ENCODE measurements at places on chromosomes 7 and 10.

DNA sequence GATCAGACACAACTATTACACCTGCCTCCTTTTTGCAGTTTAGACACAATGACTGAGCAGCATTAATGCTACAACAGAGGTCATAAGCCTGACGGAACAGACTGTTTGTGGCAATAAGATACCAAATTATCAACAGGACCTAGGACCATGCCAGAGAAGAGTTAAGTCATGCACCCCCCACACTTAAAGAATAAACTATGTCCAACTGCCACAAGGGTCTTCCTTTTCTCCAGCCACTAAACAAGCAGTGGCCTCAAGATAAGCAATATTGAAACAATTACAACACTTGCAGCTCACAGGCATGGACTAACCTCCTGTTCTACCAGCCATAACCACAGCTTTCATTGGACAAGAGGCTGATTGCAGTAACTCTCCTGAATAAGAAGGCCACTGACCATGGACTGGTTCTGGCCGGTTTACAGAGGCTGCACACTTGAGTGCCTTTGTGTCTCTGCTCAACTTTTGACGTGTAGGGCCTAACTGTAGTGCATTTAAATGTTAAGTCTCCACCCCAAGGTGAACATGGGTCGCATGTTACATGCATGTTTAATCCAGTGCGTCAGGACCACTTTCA, 104.4 kb downstream of the STRA8 start:
- DNase-seq, result no peak

- no peak for DNase-seq
Observed at GRCh38 chr7:69635555-69636185, 37.4 kb downstream of the AUTS2 start.

DNA sequence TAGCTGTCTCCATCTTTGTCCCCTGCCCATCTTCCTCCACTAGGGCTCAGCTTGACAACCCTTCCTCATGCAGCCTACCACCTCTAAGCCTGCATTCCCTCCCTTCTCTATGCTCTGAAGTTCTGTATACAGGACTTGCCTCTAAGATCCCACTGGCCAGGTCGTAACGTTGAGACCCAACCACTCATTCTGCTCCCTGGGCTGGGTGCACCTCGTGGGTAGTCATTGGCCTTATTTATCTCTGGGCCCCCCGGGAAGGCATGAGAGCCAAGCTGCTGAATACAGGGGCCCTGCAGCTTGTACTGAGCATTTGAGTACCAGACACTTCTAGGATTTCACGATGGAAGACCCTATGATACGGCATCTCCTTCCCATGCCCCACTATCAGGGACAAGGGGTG, 31.2 kb downstream of the MYL10 start:
- DNase-seq, result no peak

GRCh38 chr10:109765838-109766237, 157.5 kb downstream of the XPNPEP1 start:
- DNase-seq, result no peak

DNA sequence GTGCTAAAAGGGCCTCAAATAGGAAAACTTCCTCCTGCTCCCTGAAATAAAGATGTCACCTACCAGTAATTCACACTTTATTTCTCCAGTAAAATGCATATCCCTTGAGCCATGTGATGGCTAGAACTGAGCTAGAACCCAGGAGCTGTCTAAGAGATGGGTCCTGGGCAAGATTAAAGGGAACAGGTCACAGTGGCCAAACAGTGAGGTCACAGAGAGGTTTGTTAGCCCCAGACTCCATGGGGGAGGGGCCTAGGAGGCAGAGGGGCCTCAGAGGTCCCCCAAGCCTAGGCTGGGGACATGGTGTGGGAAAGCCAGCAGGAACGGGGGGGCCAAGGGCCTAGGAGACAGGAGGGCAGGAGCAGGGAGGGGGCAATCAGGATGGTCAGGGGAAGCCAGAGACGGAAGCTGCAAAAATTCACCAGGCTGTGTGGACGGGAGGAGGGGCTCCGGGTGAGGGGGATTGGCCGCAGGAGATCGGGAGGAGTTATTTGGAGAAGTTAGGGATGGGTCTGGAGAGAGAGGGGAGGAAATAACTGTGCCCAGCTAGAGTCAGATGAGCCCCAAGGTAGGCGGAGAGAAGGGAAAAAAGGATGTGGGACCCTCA, 3.3 kb downstream of the FBXO24 start:
- no peak for DNase-seq

GRCh38 chr7:6530626-6531491, 20.4 kb downstream of the GRID2IP start:
- no peak for DNase-seq

- no peak for DNase-seq
Observed at GRCh38 chr7:17176371-17177032, 122.0 kb upstream of the AHR start.

DNA sequence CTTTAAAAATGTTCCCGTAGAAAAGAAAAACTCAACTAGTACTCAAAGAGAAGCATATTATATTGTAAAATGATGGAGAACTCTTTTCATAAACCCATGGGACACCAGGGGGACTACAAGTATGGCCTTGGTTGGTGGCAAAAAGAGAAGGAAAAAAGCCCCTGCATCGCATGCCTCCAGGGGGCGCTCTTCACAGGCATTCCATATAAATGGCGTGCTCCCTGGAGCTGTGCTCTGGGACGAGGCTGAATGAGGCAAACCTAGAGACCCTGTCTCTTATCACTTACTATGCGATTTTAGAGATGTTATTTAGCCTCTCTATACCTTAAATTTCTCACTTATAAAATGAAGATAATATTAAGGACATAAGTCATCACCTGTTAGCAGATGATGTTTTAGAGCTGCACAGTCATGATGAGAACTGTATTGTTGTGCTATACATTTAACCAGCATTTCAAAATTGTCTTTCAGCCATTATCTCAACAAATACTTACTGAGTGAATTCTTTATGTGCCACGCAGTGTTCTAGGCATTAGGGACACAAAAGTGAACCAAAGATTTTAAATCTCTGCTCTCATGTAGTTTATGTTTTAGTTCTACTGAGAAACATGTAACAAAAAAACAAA, 105.8 kb downstream of the ARHGAP21 start:
- peak; percentile 29 for DNase-seq

DNA sequence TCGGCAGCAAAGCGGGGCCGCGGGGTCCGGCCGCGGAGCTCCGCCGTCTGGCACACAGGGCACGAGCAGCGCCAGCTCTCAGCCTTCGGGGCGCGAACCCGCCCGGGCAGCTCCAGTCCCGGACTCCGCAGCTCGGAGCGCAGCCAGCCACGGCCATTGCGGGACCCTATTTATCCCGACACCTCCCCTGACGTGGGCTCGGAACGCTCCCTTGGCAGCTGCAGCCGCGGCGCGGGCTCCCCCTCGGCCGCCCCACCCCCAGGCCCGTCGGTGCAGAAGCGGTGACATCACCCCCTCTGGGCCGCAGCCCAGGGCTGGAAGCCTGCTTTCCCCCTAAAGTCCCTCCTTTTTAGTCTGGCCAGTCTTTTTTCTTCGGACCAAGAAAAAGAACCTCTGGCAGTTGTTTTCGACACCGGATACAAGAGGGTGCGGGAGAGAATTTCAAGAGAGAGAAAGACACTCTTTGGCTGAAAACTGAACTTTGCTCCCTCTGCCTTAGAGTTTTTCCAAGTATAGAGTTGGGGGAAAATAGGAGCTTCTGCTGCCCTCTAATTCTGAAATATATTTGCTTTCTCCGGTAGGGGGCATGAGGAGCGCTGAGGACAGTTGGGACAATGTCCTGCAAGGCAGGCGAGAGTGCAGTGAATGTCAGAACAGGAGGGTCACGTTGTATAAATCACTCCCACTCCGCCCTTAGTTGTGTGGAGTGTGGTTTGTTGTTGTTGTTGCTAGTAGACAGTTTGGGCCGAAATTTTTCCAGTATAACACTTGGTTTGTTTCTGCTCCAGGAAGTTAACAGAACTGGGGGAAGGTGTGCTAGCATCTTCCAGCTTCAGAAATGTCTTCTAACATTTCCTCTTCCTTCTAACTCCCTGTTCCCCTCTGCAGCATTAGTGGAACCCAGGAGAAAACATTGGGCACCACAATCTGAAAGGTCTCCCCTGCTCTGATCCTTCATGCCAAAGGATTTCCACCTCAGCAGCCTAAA, at the start of gene SFRP4:
Gene SFRP4 (minus strand): TSS at position 145 of the 988 bp plus-strand sequence. CDS start 280 bp downstream, outside the sequence.
- peak; percentile 35 for DNase-seq

GRCh38 chr10:22833781-22834180, 94.1 kb upstream of the ARMC3 start:
- no peak for DNase-seq

DNA sequence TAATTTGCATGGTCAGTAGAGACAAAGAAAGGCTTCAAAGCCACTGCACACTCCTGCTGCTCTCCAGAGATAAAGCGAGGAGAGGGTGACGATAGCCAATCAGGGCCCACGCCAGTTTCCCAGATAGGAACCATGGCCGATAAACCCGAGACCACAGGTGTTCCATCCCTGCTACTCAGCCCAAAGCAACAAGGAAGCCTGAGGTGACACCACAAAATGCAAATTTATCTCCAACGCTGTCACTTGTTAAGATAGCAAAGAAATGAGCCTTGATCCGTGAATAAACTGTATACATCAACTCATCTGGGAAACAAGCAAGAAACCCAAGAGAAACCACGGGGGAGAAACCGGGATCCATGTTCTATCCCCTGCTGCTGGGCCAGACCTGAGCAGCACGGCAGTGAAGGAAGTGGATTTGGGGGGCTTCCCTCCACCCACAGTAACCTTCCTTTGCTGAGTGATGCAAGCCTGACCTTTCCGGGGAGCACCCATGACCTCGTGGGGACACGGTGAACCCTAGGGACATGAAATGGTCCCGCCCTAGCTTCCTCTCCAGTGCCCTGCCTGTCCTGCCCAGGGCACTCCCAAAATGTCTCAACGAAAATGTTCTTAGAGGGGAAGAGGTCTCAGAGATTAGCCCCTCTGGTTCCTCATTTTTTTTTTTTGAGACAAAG, 164.6 kb downstream of the PTPRN2 start:
- DNase-seq, result no peak

DNA sequence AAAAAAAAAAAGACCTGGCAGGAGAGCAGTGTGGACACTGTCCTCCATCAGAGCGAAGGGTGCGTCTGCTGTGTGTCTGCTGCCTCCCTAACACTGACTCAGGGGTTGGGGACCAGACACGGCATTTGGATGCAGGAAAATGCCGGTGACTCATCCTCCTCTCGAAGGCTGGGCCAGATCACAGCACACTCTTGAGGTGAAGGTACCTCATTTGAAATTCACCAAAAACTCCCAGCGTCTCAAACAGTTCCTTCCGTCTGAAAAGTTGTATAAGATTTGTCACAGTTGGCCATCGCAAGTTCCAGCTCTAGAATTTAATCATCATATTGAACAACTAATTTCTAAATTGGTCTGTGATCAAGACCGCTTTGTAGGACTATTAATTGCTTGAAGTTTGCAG, 118.1 kb upstream of the LYZL2 start:
- peak; percentile 77 for DNase-seq

- DNase-seq, result no peak
Observed at GRCh38 chr10:122033224-122033926, 44.4 kb downstream of the TACC2 start.

- DNase-seq, result peak; percentile 37
Observed at GRCh38 chr10:30581779-30582380, 47.7 kb downstream of the LYZL2 start.

- DNase-seq, result peak; percentile 35
Observed at GRCh38 chr7:152424348-152425108, 11.3 kb downstream of the KMT2C start.

DNA sequence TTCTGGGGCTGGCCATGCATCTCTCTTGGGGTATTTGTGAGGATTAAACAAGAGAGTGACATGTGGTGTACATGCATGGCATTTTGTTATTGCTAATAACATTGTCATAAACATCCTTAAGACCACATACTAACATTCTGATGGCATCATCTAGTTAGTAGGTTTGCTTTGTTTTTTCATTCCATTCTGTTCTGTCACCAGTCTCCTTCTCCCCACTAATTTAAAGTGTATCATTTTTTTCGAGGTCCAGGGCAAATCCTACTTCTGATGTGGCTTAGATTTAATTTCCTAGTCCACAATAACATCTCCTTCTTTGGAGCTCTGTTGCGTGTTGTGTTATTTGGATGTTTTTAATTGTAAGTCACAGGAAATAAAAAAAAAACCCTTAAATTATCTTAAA, 248.1 kb downstream of the LRMDA start:
- DNase-seq, result no peak

GRCh38 chr10:4285121-4285520, 500.1 kb upstream of the KLF6 start:
- DNase-seq, result peak; percentile 34

DNA sequence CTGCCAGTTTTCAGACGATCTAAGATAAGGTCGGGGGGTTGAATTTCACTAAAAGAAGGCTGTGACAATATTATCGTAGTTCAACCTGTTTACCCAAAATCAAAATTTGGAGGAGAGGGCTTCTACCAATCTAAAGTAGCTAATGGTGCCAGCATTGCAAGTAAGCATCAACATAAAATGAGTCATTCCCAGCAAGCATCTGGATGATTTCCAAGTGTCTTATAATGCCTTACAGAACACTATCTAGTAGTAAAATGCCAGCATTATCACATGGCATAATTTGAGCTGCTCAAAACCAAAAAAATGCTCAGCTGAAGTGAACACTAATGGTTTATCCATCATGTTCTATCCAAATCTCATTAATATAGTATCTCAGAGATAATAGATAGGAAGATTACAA, 1193.9 kb downstream of the DNAJB9 start:
- no peak for DNase-seq

DNA sequence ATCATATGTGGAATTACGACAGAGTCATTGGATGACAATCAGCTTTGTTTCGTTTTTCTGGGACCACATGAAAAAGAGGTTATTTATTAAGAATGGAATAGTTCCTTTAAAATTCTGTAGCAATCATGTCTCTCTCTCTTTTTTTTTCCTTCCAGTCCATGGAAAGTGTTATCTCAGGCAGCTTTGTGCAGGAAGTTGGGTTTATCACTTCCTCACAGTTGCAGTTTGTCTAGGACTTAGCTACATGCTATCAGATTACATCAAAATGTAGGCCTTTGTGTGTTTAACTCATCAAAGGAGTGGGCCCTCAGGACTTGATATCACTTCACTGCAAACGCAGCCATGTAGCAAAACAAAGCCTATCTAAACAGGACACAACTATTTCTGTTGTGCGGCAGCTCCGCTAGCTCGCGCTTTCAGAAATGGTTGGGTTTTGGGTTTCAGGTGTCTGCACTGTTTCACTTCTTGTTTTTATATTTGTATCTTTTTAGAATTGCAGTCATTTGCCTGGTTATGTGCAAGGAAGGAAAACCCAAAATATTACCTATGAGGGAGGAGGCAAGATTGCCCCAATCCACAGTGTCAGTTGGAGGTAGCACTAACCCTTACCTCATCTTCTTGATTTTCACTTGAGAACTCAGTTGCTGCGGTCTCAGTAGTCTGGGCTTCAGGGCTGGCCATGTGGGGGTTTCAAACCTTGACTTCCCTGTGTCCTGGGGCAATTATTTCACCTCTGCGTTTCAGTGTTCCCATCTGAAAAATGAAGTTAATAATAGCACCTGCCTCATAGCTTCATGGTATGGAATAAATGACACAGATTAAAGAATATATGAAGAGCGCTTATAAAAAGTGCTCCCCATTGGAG, 66.7 kb downstream of the HHEX start:
- no peak for DNase-seq

GRCh38 chr7:33743594-33743993, 161.7 kb upstream of the BMPER start:
- peak; percentile 83 for DNase-seq
